Type B pancreatic cell (in vitro differentiated cells): ENCODE measurements at places on chromosomes 6 and 20. TPM values are rescaled to one million over a fixed set of nuclear protein-coding genes. Genes with fewer than 3 reads are reported as not detected.

GRCh38 chr6:30363459-30363858 is 18.5 kb downstream of the RPP21 start:
- H3K27me3 ChIP-seq: peaks cover 91% of the 10 kb centered on the region
- no peak overlapping the region for H3K4me3 ChIP-seq
- no peak for DNase-seq
- no peak overlapping the region for H3K27ac ChIP-seq

DNA sequence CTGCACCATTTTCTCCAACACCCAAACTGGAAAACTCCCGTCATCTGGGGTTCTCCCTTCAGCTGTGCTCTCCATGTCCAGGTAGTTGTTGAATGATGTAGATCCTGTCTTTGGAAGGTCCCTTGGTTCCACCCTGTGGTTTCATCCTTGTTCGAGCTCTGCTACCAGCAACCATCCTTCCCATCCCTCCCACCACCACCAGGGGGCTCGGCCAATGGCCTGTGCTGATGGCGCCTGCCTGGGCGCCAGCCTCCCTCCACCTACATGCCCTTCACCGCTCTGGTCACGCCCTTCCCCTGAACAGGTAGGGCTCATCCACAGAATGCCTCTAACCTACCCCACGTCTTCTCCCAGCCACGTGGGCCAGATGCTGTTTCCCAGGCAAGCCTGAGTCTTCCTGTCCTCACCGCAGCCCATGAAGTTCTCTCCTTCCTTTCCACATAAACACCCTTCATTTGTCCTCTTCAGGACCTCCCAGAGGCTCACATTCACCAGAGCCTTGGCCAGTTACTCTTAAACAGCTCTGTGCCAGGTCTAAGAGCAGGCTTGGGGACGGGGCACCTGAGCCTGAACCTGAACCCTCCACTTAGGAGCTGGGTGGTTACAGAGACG is 75.1 kb upstream of the DUSP22 start:
- peaks cover 16% of the 10 kb centered on the region for H3K27me3 ChIP-seq
- H3K4me1 ChIP-seq: peaks cover 13% of the 10 kb centered on the region
- no peaks in the 10 kb centered on the region for H3K36me3 ChIP-seq
- H3K4me3 ChIP-seq: no peak overlapping the region
- DNase-seq: no peak

GRCh38 chr6:13769034-13769654 is 45.2 kb downstream of the MCUR1 start:
- no peaks in the 10 kb centered on the region for H3K27me3 ChIP-seq
- H3K27ac ChIP-seq: no peak overlapping the region
- DNase-seq: no peak
- H3K36me3 ChIP-seq: no peaks in the 10 kb centered on the region

Gene GDAP1L1
- total RNA-seq: 1.3 and 1.8 TPM in 2 replicates

Gene LHFPL5
- not detected in 2 replicates for total RNA-seq

- H3K27ac ChIP-seq: no peak overlapping the region
- H3K36me3 ChIP-seq: no peaks in the 10 kb centered on the region
- no peaks in the 10 kb centered on the region for H3K27me3 ChIP-seq
- no peak overlapping the region for H3K4me3 ChIP-seq
- H3K4me1 ChIP-seq: no peaks in the 10 kb centered on the region
- no peak for DNase-seq
Observed at GRCh38 chr6:143038833-143039232, 21.9 kb upstream of the AIG1 start.

GRCh38 chr20:45823949-45824835 is 2.9 kb downstream of the TNNC2 start:
- no peak overlapping the region for H3K4me3 ChIP-seq
- no peak overlapping the region for H3K27ac ChIP-seq
- DNase-seq: no peak
- peaks cover 24% of the 10 kb centered on the region for H3K27me3 ChIP-seq

DNA sequence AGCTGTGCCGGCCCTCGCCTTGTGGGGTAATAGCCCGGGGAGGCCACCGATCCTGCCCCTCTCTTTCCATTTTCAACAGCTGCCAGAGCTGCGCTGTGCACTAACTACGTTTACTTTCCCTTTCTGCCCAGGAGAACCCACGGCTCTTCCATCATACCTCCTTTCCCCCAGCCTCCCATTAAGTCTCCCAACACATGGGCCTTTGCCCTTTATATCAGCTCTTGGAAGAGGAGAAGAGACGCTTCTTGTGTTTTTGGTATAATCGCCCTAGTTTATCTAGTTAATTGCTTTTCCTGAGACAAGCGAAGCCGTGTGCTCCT is 637 bp downstream of the UBR2 start:
- peaks cover 9% of the 10 kb centered on the region for H3K4me1 ChIP-seq
- peaks cover 11% of the 10 kb centered on the region for H3K36me3 ChIP-seq
- peak overlapping the region; percentile 98 for H3K4me3 ChIP-seq
- no peak for DNase-seq

Gene TSBP1
- total RNA-seq: not detected in 2 replicates

GRCh38 chr20:25699914-25700313 is 3.3 kb upstream of the ZNF337 start:
- no peak overlapping the region for H3K4me3 ChIP-seq
- no peak for DNase-seq
- H3K36me3 ChIP-seq: no peaks in the 10 kb centered on the region
- H3K27ac ChIP-seq: no peak overlapping the region
- H3K4me1 ChIP-seq: peaks cover 4% of the 10 kb centered on the region
- H3K27me3 ChIP-seq: no peaks in the 10 kb centered on the region

DNA sequence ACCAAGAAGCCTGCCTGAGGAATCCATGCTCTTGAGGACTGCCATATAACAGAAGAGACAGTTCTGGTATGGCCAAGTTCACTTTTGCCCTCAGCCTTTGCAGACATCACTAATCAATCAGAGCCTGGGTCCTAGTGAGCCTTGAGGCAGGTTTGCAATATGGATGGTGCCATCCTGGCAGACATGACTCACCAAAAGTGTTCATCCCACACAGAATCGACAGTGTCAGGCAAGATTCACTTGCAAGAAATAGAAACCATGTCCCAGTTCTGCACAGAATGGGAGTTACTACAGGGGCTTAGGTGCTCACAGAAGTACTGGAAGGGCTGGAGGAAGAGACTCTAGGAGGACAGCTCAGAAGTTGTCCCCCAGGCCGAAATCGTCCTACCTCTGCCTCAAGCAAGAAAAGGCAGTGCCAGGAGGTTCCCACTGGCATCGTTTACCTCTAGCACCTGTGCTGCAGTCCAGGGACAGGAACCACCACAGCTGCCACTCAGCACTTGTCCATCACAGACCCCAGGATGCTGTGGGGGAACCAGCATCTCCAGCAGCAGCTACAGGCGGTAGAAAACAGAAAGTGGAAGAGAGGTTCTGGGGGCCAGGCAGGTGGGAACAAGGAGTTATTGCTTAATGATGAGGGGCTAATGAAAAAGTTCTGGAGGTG is 42.6 kb upstream of the PHACTR3 start:
- H3K4me1 ChIP-seq: no peaks in the 10 kb centered on the region
- H3K27me3 ChIP-seq: peaks cover 31% of the 10 kb centered on the region
- H3K27ac ChIP-seq: no peak overlapping the region

DNA sequence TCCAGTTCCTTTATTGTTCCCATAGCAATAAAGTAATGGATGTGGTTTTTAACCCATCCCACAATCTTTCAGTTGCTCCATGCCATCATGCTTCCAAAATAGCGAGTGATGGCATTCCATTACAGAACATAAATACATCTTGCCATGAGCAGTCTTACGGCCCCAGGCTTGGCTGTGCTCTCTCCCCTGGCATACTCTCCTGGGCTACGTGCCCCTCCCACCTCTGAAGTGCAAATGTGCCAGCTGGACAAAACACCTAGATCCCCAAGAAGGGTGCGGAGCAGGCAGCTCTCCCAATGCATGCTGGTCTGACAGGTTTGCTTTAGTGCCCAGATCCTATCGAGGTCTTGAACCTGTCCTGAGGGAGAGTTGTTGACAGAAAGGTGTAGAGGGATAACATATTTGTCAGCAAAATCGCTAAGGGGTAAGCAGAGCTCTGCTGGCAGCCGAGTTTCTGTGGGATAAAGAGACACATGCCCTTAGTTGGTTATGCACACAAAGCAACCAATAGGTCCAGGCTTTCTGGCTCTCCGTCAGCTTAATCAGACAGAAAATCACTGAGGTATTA is 43.9 kb upstream of the PAX1 start:
- H3K27ac ChIP-seq: no peak overlapping the region
- no peaks in the 10 kb centered on the region for H3K4me1 ChIP-seq
- H3K4me3 ChIP-seq: no peak overlapping the region
- H3K36me3 ChIP-seq: no peaks in the 10 kb centered on the region
- no peak for DNase-seq

Gene KCNQ2
- total RNA-seq: 4.4 and 47.3 TPM in 2 replicates

Gene BTN1A1
- total RNA-seq: 0.36 and 1.3 TPM in 2 replicates

Gene EPHA7
- total RNA-seq: 22.7 and 48.9 TPM in 2 replicates

Gene CASS4
- total RNA-seq: 0.38 and 0.56 TPM in 2 replicates

DNA sequence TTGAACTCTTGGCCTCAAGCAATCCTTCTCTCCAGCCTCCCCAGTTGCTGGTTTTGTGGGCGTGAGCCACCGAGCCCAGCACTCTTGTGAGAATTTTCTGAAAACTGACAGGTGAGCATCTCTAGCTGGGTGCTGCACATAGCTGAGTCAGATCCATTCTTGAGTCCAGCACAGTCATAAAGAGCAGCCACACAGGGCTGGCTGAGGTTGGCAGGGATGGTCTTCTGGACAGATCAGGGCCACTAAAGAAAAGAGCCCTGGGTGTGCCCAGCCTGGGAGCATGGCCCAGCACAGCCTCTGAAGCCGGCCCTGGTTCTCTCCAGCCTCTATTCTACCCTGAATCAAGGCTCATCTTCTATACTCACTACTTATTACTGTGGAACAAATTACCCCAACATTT is 11.5 kb downstream of the DLGAP4 start:
- no peaks in the 10 kb centered on the region for H3K4me1 ChIP-seq
- H3K27me3 ChIP-seq: peaks cover 27% of the 10 kb centered on the region
- H3K27ac ChIP-seq: no peak overlapping the region
- H3K36me3 ChIP-seq: no peaks in the 10 kb centered on the region
- no peak for DNase-seq
- H3K4me3 ChIP-seq: no peak overlapping the region

DNA sequence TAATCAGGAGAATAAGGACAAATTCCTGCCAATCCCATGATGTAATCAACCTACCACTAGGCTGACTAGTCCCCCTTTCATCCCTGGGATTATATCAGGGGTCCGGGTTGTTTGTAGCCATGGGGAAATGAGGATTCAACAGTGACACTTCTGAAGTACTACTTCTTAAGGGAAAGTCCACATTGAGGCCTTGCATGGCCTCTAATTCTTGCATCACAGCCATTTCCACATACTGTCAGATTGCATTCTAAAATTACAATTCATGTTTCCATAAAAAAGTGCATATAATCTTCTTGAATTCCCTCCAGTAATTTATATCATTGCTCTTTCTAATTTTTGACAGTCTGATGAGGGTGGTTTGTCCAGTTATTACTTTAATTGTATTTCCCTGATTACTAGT is 184.2 kb downstream of the PHF3 start:
- H3K36me3 ChIP-seq: no peaks in the 10 kb centered on the region
- no peak overlapping the region for H3K27ac ChIP-seq
- no peaks in the 10 kb centered on the region for H3K4me1 ChIP-seq
- DNase-seq: no peak
- no peaks in the 10 kb centered on the region for H3K27me3 ChIP-seq
- no peak overlapping the region for H3K4me3 ChIP-seq

Gene MAFB
- 104 and 114 TPM in 2 replicates for total RNA-seq

Gene TRAPPC3L
- 0.27 and 0.31 TPM in 2 replicates for total RNA-seq

DNA sequence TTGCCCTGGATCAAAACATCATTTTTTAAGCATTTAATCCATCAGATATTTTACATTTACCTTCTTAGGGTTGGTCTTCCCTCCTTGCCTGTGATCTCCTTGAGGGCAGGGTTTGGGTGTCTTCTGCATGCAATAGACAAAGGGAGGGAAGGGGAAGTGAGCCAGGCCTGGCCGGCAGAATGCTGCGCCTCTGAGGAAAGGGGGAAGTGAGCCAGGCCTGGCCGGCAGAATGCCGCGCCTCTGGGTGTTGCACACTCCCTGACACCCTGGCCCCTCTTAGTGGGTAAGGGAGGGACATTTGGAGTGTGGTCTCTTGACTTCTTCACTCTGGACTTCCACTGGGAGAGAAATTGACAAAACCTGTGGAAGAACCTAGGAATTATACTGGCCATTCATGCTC is 12.4 kb downstream of the PSMF1 start:
- H3K27ac ChIP-seq: peak overlapping the region; percentile 21
- no peak for DNase-seq
- H3K4me1 ChIP-seq: no peaks in the 10 kb centered on the region
- no peak overlapping the region for H3K4me3 ChIP-seq
- H3K36me3 ChIP-seq: peaks cover 59% of the 10 kb centered on the region

Gene STMND1
- 0.43 and 2.2 TPM in 2 replicates for total RNA-seq

DNA sequence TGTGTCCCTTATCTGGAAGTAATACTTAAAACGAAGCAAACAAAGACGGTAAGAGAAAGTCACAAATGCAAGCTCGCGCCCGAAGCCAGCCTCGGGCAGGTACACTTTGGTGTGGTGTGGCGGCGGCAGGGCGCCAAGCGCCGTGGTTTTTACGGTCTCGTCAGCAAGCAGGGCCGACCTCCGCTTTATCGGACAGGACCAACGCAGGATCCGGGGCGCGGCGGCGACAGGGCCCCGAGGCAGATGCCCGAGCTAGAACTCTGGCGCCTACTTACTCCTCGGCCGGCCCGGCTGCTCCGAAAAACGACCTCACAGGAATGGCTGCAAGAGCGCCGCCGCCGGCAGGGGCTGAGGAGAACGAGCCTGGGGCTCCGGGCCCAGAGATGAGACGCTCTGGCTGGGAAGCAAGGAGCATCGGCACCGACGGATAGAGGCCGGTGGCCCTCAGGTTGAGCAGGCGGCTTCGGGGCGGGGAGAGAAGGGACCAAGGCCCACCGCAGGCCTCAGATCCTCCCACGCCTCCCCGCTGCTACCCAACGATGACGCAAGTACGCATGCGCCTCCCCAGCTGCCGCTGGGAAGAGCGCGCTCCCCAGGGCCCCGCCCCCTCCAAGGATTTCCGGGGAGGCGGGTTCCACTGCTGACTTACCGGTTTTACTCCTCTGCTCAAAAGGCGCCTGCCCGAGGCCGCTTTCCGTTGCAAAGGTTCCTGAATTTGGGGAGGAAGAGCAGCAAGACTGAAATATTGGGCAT is 60.6 kb downstream of the FAM217A start:
- peaks cover 43% of the 10 kb centered on the region for H3K4me1 ChIP-seq
- DNase-seq: peak; percentile 96
- H3K36me3 ChIP-seq: peaks cover 17% of the 10 kb centered on the region
- peak overlapping the region; percentile 97 for H3K27ac ChIP-seq
- no peaks in the 10 kb centered on the region for H3K27me3 ChIP-seq

Gene PRICKLE4
- total RNA-seq: 2.1 and 2.8 TPM in 2 replicates
